Activated CD4-positive, alpha-beta T cell treated with anti-CD3 and anti-CD28 coated beads for 24 hours (primary cell): ENCODE measurements at places on chromosomes 1 and 21.

GRCh38 chr1:161933592-161934588, 89.8 kb downstream of the OLFML2B start:
- DNase-seq, result no peak

- DNase-seq, result no peak
Observed at GRCh38 chr1:44894591-44894990, 51.5 kb upstream of the PTCH2 start.

DNA sequence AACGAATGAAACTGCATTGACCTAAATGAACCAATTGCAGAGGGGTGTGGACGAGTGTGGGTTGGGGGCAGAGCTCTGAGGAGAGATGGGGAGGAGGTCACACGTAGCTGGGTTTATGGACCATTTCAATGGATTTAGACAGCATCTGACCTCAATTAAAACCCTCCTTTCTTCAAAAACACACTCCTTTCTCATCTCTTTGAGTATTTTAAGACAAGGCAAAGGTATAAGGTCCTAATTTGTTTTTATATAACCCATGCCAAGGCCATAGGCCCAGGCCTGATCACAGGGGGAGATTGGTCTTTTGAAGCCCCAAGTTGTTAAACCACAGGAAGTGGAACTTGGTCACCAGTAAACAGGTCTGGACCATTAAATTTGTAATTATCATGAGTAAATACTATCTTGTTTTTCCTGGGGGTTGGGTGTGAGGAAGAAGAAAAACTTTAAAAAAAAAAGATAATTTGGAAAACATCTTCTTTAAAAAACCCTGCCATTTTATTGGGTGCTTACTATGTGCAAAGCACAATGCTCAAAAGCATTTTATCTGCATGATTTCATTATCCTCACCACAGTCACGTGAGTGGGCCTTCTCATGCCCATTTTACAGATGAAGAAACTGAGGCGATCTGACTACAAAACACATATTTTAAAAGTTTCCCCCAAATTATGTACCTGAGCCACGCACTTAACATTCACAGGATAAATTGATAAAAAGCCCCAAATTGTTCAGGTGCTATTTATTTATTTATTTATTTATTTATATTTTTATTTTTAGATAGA, 8.9 kb upstream of the INAVA start:
- no peak for DNase-seq

- DNase-seq, result no peak
Observed at GRCh38 chr1:220791285-220791684, 4.6 kb downstream of the MTARC1 start.

- no peak for DNase-seq
Observed at GRCh38 chr1:234545517-234546386, 64.2 kb downstream of the IRF2BP2 start.

GRCh38 chr1:160404094-160404493, 3.7 kb downstream of the VANGL2 start:
- no peak for DNase-seq

GRCh38 chr1:208781391-208782045, 537.3 kb upstream of the PLXNA2 start:
- no peak for DNase-seq

- no peak for DNase-seq
Observed at GRCh38 chr1:54224233-54224632, 24.3 kb downstream of the MRPL37 start.

GRCh38 chr1:29488794-29489311, 252.5 kb downstream of the PTPRU start:
- DNase-seq, result no peak

- no peak for DNase-seq
Observed at GRCh38 chr1:178283409-178283808, 189.5 kb downstream of the RASAL2 start.

DNA sequence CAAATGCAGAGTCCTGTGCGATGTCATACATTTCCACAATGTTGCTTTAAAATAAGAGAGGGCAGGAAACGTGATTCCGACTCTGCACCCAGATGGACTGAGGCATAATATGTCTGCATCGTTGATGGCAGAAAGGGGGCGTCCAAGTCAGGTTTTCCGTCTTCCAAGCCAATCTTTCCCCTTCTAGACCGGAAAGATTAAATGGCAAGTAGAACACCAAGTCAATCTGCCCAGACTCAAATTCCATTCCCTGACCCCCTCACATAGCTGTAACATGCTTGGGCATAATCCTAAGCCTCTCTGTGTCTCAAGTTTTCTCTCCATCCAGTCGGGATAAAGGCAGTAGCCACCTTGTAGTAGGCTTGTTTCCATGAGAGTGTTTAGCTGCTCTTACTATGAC, 14.4 kb downstream of the PCP4 start:
- no peak for DNase-seq

- no peak for DNase-seq
Observed at GRCh38 chr1:25644962-25645361, 28.4 kb downstream of the MAN1C1 start.

- no peak for DNase-seq
Observed at GRCh38 chr1:217647791-217648190, 16.6 kb downstream of the SPATA17 start.

DNA sequence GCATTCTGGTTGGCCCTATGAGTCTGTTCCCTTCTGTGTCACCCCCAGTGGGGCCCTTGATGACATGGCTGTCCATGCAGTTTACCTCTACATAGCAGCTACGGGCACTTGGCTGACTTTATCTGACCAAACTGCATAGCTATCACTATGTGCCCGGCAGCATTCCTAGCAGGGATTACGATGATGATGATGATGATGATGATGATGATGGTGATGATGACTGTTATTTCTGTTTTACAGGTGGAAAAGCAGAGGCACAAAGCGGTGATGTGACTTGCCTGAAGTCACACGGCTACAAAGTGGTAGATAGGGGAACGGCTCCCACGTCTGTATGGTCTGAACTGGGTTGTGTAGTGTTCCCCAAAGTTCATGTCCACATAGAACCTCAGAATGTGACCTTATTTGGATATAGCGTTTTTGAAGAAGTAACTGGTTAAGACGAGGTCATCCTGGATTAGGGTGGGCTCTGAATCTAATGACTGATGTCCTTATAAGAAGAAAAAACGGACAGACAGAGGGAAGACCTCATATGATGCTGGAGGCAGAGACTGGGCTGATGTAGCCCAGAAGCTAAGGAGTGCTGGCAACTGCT, 57.6 kb downstream of the RUNX1 start:
- DNase-seq, result no peak

DNA sequence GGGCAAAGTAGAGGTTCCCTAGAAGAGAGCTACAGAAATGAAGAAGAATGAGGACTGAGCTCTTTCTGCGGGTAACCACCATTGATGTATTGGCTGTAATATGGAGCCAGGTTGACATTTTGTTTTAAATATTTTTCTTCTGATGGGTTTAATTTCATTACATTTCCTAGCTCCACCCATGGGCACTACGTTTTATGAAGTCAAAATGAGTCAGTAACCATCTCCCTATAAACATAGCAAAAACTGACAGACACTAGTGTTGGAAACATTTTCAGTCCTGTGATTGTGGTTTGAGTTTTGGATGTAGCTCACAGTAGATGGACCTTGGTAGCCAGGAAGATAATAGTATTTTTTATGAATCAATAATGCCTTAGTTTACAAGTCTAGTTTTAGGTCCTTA, 470.4 kb upstream of the B3GALT2 start:
- no peak for DNase-seq

DNA sequence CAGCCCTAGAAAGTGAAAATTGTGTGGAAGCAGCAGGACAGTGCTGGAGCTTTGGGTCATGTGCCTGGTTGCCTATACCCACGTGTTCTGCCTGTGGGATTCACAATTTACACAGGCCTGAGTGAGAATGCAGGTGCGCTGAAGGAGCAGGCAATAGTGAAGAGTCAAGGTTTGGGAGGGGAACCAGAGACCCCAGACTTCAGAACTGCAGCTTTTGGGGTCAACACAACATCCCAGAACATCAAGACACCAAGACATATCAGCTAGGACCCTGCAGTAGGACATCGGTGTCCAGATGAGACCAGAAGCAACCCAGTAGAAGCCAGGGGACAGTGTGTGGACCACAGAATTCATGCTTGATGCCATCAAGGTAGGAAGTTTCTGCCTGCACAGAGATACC, 29.1 kb upstream of the CNIH3 start:
- no peak for DNase-seq

GRCh38 chr1:175487956-175488355, 255.4 kb downstream of the TNR start:
- no peak for DNase-seq

DNA sequence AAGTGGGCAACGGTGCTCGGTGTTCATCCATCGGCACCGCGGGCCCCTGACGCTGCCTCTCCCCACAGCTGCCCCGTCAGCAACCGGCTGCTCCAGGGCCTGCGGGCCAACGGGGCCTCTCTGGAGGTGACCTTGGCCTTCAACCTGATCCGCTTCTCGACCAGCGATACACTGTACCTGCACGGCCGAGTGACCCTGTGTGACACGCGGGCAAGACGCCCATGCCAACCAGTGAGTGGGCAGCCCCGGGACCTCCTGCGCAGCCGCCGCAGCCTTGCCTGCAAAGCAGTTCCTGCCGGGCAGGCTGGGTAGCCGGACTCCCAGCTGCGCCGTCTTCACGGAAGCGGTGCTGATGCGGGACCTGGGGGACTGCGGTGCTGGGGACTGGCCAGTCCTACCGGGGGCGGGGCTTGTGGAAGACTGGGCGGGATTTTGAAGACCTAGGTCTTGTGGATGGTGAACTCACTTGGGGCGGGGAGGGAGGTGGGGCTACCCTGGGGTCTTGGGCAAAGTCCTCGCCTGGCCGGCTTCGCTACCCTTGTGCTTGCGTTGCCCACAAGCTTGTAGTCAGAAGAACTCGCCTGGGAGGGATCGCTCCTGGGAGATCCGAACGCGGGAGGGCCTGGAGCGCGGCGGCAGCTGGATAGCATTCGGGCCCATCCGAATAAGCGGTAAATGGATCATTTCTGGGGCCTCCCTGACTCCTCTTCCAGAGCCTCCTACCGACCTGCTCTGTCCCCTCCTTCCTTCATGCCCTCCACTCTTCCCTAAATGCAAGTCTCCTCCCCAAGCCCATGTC, 8.8 kb upstream of the CEP85 start:
- peak; percentile 47 for DNase-seq

DNA sequence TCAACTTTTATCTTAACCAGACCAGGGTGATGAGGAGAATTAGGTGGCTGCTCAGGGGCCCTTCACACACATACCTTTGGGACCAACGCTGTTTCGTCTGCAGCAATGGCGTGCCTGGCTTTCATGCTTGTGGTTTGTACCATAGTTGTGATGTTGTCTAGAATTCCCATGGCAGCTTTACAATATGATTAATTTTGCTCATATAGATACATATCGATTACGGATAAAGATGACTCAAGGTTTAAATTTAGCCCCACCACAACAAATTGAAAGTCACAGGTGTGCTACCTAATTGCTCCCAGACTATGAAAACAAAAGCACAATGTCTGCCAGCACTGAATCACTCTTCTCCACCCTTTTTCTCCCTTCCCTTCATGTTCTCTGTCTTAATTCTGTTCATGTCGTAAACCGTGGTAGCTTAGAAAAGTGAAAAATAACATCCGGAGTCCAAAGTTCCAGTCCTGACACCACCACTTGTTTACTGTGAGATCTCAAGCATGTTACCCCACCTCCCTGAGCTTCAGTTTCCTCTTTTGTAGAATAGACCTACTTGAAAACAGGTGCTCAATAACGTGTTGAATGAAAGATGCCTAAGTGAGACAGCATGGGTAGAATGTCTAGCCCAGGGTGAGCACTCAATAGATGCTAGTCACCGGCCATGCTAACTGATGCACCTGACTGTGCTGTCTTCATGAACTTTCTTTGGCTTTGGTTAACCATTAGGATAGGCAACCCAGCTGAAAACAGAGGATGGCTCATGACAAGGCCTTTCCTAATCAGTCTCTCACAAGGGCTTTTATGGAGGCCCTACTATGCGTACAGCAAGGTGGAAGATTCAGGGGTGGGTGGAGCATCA, 22.1 kb upstream of the JUN start:
- DNase-seq, result no peak

DNA sequence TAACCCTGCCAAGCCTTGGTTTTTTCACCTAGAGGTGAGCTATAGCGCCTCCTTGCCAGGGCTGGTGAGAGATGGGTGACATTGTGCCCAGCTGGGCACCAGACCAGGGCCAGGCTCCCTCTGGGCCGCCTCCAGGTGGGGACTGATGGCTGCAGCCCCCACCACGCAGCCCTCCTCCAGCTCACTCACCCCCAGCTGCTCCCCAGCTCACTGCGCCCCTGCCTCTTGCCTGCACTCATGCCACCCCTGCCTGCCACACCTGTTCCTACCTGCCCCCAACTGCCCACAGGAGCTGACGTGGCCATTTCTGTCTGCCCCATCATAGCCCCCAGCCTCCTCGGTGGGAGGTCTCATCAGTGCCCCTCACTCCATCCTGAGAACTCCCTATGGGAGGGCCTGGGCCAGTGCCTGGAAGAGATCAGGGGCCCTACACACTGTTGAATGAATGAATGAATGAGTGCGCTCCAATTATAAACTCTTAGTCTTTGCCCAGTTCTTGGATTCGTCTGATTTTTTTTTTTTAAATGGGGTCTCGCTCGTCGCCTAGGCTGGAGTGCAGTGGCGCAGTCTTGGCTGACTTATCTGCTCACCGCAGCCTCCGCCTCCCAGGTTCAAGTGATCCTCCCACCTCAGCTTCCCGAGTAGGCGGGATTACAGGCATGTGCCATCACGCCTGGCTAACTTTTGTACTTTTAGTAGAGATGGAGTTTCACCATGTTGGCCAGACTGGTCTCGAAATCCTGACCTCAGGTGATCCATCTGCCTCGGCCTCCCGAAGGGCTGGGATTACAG, 26.4 kb upstream of the VPS13D start:
- no peak for DNase-seq

GRCh38 chr1:74145086-74145485, 52.9 kb downstream of the LRRIQ3 start:
- no peak for DNase-seq

DNA sequence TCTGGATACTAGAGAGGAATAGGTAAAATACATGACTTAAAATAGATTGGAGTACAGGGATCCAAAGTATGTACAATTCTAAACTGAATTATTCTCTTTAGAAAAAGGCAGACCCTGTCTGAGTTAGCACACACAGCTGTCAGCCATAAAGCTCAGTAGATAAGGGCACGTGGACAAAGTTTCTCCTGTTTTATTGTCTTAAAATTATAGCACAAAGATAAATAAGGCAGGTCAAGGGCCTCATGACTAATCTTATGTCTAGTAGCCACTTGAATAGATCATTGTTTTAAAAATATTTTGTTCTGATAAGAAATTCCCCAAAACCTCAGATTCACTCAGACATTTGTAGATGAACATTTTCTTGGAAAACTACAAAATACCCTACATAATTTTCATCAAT, 205.2 kb downstream of the ZP4 start:
- DNase-seq, result no peak

- DNase-seq, result no peak
Observed at GRCh38 chr1:110914676-110915075, 41.7 kb downstream of the CD53 start.

GRCh38 chr1:167128261-167129227, 34.7 kb downstream of the STYXL2 start:
- no peak for DNase-seq

DNA sequence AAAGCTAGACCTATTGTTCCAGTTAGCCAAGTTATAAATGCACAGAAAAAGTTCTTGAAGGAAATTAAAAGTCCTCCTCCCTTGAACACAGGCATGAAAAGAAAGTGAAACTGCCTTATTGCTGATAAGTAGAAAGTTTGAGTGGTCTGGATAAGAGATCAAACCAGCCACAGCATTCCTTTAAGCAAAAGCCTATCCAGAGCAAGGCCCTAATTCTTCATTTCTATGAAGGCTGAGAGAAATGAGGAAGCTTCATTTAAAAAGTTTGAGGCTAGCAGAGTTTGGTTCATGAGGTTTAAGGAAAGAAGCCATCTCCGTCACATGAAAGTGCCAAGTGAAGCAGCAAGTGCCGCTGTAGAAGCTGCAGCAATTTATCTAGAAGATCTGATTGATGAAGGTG, 2.7 kb upstream of the SSX2IP start:
- no peak for DNase-seq
